ENCODE measurements at places on chromosomes 7 and 10.

DNA sequence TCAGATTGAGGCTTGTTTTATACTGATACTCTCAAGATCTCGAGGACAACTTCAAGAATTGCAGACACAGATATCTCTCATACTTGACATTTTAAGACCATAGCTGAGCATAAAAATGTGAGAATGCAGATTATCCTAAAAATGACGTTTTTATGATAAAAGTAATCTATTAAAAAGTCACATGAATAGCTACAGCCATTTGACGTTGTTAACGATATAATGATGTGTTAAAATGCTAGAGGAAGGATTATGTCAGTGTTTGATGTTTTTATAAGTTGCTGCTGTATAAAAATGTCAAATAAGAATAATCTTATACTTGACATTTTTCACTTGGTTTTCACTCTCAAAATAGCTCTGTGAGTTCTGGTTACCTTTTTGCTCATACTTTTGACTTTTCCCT lies 67.1 kb upstream of the NPVF start:
- DNase-seq: no peak

DNA sequence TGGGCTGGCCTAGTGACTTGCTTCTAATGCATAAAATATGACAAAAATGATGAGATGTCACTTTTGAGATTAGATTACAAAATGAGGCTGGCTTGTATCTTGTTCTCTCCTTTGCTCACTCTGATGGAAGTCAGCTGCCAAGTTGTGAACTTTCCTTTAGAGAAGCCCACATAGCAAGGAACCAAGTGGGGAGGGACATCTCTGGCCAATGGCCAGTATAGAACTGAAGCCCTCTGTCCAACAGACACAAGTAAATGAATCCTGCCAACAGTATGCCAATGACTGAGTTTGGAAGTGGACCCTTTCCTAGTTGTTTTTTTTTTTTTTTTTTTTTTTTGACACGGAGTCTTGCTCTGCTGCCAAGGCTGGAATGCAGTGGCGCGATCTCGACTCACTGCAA lies 3.3 kb downstream of the ZC3HC1 start:
- DNase-seq: no peak

- DNase-seq: no peak
Observed at GRCh38 chr7:154696556-154696955, 306.4 kb downstream of the PAXIP1 start.

DNA sequence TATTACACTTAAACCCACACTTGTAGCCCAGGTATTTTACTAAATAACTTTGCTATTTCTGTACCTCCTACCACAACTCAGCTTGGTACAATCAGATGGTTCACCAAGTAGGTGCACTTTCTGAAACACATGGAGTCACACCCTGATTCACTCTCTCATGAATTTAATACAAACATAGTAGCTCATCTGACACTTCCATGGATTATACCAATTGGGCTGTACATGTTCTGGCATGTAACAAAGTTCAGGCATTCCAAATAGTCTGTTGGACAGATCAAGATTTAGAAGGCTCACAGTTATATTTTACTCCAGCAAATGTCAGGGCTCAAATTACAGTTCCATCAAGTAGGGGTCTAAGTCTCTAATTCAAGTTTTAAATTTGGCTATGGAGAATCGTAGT lies 62.2 kb upstream of the RNF148 start:
- no peak for DNase-seq

DNA sequence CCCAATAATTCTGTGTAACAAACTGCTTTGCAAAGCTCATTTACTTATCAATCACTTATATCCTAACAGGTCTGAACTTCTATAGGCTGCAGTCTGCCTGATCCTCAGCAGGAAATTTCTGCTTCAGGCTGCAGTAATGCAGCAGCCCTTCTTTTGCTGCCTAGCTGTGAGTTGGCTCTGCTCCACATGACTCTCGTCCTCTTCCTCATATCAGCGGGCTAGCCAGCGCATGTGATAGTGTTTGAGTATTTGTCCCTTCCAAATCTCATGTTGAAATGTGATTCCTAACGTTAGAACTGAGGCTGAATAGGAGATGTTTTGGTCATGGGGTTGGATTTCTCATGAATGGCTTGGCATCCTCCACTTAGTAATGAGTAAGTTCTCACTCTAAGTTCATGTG lies 387.8 kb downstream of the SEMA3D start:
- DNase-seq: no peak

GRCh38 chr7:90613088-90613498 lies 17.0 kb downstream of the CDK14 start:
- DNase-seq: no peak

DNA sequence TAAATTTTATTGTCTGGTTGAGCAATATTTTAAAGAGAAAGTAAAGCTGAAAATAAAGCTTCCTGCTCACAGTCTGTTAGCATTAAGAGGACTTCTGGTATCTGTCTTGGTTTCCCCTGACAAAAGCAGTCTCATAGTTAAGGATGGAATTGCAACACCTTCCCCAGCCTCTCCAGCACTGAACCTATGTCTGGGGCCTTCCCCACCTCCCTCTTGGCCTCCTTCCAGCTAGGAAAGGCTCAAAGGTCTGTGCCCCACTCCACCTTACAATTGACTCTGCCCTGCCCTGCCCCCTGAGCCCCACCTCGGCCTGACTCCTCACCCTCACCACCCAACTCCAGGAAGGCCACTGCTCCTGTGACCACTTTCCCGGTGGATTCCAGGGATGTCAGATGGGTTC lies 33.2 kb downstream of the COL17A1 start:
- no peak for DNase-seq

- no peak for DNase-seq
Observed at GRCh38 chr7:3056234-3057065, 12.8 kb upstream of the CARD11 start.

GRCh38 chr10:6062101-6062771 lies at the start of gene IL2RA:
IL2RA (minus strand) TSS chr10:6062367; CDS start chr10:6062151, 216 bp downstream.
- DNase-seq: no peak

- no peak for DNase-seq
Observed at GRCh38 chr10:79905322-79906314, 43.3 kb downstream of the SFTPD start.

DNA sequence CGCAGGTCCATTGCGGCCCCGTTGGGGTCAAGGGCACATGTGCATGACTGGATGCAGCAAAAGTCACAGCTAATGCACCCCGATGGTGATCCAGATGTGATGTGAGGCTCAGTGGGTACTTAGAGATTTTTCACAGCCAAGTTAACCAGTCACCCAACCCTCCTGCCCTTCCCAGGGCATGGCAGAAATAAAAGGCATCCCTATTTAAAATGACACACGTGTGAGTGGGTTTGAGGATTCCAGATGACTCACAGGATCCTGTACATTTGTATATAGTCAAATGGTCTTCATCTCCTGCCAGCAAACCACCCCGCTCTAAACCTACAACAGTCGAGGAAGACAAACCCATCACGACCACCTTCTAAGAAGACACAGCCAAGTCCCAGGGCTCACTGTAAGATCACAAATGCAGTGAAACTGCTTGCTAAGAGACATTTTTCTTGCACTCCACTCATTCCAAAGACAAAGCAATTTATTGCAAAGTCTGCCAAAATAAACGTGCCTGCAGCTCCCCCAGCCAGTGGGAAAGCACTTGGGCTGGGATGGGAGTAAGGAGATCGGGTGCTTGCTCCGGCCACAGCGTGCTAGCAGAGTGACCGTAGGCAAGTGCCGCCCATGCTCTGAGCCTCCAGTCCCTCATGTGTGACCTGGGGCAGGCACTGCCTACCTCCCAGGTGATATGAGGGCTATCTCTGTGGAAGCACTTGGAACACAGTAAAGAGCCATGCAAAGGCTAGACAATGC lies 86.6 kb upstream of the MACROH2A2 start:
- peak; percentile 21 for DNase-seq

- no peak for DNase-seq
Observed at GRCh38 chr7:15204421-15204820, 301.9 kb upstream of the DGKB start.

DNA sequence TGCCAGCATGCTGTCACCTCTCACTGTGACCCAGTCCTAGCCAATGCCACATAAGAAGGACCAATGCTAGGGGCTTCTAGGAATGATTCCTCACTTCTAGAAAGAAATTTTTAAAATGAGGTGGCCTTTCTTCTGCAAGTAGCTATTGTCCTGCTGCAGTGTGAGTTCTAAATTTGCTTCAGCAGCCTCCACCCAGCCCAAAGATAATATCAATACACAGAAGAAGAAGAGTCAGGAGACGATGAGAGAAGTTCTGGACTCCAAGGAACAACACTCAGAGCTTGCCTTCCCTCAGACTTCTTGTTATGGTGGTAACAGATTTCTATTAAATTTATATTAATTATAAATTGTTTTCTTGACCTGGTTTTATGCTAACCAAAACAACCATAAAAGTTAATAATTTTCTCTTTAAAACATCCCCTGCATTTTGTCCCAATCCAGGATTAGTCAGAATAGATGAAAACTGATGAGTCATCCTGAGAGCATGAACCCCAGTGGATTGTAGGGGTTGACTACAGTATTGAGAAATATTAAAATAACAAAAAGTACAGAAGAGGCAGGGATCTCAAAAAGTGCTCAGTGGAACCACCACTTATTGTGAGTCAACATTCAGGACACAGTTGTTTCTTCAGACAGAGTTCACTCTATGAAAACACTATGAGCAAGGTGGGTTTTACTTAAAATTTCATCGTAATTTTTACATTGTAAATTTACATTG lies 29.6 kb upstream of the AKR1C2 start:
- DNase-seq: peak; percentile 41

DNA sequence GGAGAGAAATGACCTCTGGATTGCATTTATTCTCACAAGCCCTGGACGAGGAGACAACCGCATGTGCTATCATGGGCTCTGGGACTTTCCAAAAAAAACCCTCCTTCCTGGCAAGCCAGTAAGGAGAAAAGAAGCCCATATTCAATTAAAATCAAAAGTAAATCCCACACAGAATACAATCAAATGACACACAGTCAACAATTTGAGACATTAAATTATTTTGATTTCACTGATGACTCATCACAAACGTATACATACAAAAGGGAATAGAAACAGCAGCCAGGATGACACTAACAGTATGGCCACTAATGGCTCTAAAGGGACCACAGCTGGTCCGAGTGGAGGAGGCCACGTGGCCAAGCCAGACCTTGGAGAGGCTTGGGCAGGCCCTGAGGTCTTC lies 24.9 kb downstream of the LRRC20 start:
- DNase-seq: no peak

GRCh38 chr10:82887488-82887887 lies 1012.5 kb downstream of the NRG3 start:
- DNase-seq: no peak

GRCh38 chr10:90834326-90834725 lies 23.5 kb downstream of the HTR7 start:
- no peak for DNase-seq
